ENCODE measurements at places on chromosomes 6 and 20.

DNA sequence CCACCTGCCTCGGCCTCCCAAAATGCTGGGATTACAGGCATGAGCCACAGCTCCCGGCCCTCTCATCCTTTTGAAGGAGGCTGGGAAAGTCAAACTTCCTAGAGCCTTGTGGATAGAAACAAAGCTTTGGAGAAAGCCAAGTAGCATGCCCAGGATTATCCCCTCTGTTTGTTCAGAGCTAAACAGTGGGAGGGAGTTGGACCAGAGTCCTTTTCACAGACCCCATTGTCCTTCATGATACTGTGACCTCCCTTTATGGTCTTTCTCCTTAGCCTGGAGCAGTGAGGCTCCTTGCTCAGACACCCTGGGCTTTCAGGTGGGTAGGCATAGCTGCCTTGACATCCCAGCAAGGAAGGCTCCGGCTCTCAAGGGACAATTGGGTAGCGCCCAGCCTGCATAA lies 25.4 kb downstream of the ARFGEF3 start:
- no peak for DNase-seq

DNA sequence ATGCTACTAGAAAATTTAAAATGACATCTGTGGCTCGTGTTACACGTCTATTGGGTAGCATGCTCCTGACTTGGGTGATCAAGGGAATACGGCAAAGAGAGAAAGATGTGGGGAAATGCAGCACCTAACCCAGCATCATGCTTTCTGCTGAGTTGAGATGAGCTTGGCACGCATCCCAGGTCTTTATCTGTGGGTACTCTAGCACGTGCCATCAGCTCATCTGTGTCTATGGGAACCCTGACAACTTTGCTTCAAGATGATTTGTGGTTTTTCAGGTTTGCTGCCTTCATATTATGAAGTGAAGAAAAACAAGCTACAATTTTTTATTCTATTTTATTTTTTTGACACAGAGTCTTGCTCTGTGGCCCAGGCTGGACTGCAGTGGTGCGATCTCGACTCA lies 21.0 kb downstream of the RNASET2 start:
- DNase-seq, result no peak

GRCh38 chr6:45432977-45433376 lies 55.2 kb upstream of the SUPT3H start:
- no peak for DNase-seq

DNA sequence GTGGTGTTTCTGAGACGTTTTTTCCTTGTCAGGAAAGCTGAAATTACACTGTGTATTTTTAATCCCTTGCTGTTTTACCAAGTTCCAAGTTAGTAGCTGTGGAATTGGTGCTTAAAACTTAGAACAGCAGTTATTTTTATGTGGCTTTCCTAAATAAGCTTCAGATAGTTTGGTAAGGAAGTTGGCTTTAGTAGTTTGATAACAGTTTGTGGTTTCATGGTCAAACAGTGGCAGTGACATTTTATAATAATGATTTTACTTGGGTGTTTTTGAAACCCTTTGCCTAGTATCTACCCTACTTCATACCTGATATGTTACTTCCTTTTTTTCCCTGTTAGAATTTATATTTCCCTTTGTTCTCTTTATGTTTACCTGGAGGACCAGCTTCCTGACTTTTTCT lies 164.9 kb downstream of the JARID2 start:
- no peak for DNase-seq

GRCh38 chr20:45377269-45377668 lies 856 bp downstream of the TP53TG5 start:
- no peak for DNase-seq

DNA sequence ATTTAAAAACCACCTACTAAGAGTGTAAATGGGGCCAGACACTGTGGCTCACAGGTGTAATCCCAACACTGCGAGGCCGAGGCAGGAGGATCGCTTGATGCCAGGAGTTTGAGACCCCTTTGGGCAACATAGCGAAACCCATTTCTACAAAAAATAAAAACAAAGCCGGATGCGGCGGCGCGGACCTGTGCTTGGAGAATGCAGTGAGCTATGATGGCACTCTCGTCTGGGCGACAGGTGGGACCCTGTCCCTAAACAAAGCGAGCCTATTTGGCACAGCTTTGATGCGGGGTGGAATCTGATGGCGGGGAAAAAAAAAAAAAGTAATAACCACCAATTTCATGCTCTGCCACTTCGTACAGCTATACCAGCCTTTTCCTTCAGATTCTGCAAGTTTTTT lies 1.1 kb downstream of the TCP1 start:
- no peak for DNase-seq

DNA sequence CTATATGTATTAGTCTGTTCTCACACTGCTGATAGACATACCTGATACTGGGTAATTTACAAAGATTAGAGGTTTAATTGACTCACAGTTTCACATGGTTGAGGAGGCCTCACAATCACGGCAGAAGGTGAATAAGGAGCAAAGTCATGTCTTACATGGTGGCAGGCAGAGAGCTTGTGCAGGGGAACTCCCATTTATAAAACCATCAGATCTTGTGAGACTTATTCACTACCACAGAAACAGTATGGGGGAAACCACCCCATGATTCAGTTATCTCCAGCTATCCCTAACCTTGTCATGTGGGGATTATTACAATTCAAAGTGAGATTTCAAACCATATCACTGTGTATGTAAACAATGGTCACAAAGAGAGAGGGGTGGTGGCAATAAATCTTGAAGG lies 6.6 kb downstream of the CST8 start:
- no peak for DNase-seq

DNA sequence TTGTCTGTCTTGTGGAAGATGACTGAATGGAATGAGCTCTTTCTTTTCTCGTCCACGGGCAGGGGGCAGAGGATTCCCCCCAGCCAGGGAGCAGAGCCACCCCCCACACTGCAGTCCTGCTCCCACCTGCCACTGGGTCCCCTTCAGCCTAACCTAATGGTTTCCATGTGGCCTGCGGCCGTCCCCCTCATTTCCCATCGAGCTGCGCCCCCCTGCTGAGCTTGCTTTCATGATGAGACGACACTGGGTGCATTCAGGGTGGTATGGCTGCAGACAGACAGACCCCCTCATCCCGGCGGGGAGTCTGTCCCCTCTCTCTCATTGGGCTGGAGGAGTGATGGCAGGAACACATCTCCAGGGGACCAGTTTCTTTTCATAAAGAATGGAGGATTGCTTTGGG lies 140.8 kb downstream of the DTNBP1 start:
- DNase-seq, result no peak

DNA sequence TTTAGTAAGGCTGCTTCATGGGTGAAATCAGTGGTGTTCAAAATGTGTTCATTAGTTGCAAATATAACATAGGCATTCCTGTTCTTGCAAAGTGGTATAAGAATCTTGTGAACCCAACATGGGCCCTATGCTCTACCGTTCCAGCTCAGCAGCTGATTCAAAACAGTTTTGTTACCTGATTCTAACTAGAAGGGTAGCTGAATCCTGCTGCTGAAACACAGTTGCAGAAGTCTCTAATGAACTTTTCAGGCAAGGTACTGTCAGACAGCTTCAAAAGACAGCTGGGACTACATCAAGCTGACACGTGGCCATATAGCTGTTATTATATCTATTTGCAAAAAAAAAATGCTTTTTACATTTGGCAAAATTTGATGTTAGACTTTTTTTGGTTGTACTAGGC lies 22.7 kb downstream of the THEMIS start:
- no peak for DNase-seq

GRCh38 chr20:44886828-44887227 lies 1.3 kb downstream of the YWHAB start:
- no peak for DNase-seq

DNA sequence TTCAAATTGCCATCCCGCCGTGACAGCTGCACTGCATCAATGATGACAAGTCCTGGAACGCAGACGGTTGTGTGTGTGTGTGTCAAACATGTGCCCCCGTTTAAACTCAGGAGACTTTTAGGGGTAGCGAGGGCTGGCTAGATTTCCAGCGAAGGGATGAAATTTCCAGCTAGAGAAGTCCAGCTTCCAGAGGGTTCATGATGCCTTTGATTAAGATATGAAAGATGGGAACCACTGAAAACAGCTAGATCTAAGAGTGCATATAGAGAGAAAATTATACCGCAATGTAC lies 644 bp downstream of the KIZ start:
- no peak for DNase-seq

All from COR-L47 (cell line).